ENCODE measurements at places on chromosomes 13 and 19.

DNA sequence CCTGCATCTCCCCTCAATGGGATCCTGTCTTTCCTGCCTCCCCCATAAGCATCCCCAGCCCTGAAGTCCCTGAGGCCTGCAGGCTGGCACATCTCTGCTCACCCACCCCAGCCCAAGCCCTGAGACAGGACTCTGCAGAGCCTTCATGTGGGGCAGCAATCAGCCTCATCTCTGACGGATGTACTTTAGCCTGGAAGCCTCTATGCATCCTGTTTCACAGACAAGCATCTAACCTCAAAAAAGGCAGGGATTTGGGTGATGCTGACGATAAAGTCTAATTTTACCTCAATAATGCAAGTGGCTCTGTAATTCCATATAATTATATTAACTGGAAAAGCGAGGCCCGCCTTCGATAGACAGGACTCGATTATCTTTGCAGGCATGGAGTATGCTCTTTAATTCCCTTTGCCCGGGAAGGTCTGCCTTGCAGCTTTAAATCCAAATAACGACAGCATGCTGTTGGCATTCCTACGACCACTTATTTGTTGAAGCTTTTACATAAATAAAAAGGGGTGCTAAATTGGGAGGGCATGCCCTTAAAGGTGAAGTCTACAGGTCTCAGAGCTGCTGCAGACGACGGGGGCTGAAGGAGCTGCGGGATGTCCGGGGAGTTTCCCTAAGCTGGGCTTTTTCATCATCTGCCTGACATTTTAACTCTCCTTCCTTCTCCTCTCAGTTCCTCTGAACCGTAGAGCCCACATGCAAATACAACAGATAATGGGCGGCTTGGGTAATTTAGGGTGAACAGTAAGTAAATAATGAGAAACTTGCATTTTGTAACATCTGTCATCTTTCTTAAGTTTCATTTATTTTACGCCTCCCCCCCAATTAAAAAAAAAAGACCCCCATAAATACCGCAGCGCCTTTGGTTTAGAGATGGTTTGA is 211.5 kb downstream of the URI1 start:
- DNase-seq: no peak

- no peak for DNase-seq
Observed at GRCh38 chr13:43424412-43424811, 362.4 kb downstream of the ENOX1 start.

DNA sequence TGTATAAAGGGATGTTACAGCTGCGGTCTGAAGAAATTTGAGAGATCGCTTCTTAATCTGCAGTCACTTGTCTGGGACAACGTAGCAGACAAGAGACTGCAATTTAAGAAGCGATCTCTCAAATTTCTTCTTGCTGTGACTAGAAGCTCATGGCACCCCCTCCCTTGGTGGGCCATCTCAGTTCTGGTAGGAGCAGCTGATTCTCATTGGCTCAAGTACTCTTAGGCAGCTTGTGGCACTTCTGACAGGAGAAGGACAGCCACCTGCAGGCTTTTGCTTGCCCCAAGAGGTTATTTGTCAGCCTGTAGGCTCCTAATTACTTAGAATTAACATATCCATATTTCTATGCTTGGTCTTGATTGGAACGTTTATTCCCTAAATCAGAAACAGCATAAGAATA is 503.0 kb downstream of the DCT start:
- DNase-seq: no peak

GRCh38 chr13:27423333-27423732 is 1.1 kb upstream of the GTF3A start:
- no peak for DNase-seq

All from SJSA1 (cell line).